SK-N-SH treated with all-trans-retinoic acid at 6 μM for 48 hours (cell line): ENCODE measurements at places on chromosomes 1 and 21.

DNA sequence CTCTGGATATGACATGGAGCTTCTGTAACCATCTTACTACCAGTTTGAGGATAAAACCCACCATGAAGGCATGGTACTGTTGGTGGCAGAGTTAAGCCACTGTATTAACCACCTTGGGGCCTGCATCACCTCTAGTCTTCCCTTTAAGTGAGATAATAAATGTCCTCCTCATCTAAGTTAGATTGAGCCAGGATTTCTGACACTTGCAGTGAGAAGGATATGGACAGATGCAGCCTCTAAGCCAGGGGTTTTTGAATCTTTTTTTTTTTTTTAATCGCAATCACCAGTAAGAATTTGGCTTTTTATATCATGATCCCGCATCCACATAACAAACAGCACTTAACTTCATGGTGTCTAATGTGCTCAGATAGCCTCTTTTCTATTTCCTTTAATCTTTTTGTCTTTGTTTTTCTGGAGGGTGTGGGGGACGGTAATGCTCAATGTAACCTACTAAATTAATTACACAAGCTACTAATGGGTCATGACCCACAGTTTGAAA is 42.2 kb downstream of the ATP1A1 start:
- no peak for ATAC-seq

- ATAC-seq: no peak
Observed at GRCh38 chr1:114099268-114099667, 54.4 kb downstream of the SYT6 start.

- peak; percentile 61 for ATAC-seq
Observed at GRCh38 chr1:71464016-71464415, 383.2 kb upstream of the ZRANB2 start.

- ATAC-seq: peak; percentile 50
Observed at GRCh38 chr1:41381692-41382479, 20.7 kb downstream of the FOXO6 start.

DNA sequence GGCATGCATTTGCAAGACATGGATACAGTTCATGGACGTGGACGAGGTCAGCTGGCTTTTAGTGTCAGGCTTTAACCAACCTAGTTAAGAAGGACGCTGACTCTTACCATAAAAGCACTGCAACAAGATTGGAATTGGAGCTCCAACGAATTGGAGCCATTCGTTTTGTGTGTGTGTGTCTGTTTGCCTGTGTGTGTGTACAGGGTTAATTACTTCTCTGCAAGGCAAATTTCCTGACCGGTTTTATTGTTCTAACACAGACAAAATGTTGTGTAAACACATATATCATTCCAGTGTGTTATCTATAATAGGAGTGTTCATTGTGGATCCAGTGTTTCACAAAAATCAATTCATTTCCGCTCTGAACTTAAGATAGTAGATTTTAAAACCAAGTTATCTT is 7.9 kb downstream of the ITSN1 start:
- no peak for ATAC-seq

- ATAC-seq: no peak
Observed at GRCh38 chr21:44895859-44896258, 22.4 kb upstream of the PTTG1IP start.

DNA sequence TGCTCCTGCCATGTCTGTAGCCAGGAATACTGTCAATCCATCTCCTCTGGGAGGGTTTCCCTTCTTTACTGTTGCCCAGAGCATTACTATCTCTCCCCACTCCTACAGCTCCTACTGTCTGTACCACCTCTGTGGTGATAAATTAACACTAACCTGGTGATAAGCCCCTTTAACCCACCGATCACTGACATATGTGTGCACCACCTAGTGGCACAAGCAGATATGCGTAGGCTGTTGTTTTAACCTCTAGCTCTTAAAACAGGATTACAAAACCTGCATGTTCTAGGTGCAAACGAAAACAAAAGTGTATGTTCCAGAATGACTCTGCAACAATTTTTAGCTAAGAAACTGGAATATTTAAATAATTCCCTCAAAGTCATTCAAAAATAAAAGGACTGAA is 93.9 kb upstream of the BEND5 start:
- peak; percentile 79 for ATAC-seq

DNA sequence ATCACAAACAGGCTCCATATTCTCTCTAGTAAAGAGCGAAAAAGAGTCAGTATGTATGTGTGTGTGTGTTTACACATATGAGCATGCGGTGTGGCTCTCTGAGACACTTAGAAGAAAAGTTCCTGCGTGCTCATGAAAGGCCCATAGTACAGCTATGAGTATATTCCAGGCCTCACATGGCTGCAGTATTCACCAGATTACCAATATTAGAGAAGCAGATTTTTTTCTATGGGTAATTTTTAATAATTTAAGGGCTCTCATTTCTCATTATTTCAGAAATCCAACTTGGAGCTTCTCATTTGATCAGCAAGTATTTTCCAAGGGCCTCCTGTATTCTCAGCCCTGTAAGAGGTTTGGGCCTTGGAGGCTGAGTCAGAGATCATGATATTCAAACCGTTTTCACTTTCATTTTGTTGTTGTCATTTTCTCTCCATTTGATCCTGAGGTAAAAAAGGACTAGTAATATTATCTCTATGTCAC is 232.9 kb upstream of the SGIP1 start:
- ATAC-seq: peak; percentile 70
